Stomach (tissue), 19 donors: ENCODE measurements at places on chromosomes 6 and 20. TPM values are rescaled to one million over a fixed set of nuclear protein-coding genes. Genes with fewer than 3 reads are reported as not detected.

DNA sequence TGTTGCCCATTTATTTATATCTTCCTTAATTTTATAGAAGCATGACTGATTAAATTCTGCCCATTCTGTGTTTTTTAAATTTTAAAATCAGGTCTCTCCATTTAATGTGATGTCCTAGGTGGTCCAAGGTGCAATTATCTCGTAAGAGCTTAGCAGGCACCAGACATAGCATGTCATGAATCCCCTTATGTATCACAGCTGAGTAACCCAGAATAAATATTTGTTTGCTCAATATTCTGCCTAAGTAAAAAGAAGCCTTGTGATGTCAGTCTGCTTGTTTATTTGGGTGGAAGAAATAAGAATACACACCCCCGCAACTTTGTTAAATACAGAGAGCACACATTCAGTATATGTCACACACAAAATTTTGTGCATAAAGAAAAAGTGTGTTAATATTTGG, 211.3 kb downstream of the FARS2 start:
- H3K4me3 ChIP-seq = no peak overlapping the region
- H3K36me3 ChIP-seq = no peaks in the 10 kb centered on the region
- no peak overlapping the region for H3K27ac ChIP-seq
- DNase-seq = no peak

GRCh38 chr6:136499370-136499769, 50.9 kb downstream of the MAP7 start:
- no peak for DNase-seq
- H3K27ac ChIP-seq = no peak overlapping the region
- H3K27me3 ChIP-seq = no peaks in the 10 kb centered on the region
- H3K4me3 ChIP-seq = no peak overlapping the region

GRCh38 chr6:131960371-131961133, 9.4 kb upstream of the CCN2 start:
- H3K4me3 ChIP-seq = no peak overlapping the region
- H3K27me3 ChIP-seq = no peaks in the 10 kb centered on the region
- DNase-seq = no peak
- no peaks in the 10 kb centered on the region for H3K36me3 ChIP-seq

DNA sequence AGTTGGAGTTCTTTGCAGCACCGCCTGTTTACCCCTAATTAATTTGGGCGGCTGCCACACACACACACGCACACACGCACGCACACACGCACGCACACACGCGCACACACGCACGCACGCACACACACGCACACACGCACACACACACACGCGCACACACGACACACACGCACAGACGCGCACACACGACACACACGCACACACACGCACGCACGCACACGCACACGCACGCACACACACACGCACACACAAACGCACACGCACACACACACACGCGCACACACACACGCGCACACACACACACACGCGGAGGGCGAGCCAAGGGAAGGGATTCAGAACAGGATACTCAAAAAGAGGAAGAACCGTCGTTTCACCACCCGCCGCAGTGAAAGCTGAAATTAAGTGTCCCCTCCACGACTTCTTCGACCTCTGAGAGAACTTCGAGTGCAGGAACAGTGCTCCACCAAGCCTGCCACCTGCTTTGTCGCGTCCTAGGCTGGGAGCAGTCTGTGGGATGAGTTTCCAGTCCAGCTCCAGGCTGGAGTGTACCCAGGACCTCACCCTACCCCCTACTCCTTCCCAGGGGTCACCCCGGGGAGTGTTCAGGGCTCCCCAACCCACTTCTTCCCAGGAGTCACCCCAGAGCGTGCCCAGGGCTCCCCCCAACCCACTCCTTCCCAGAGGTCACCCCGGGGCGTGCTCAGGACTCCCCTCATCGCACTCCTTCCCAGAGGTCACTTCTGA, 1.1 kb downstream of the RNASET2 start:
- H3K27me3 ChIP-seq = no peaks in the 10 kb centered on the region
- peaks cover 6% of the 10 kb centered on the region for H3K36me3 ChIP-seq
- peak overlapping the region; percentile 96 for H3K27ac ChIP-seq
- DNase-seq = peak; percentile 49

The GGTLC1 gene
- not detected for total RNA-seq
